Stimulated activated CD4-positive, alpha-beta T cell treated with anti-CD3 and anti-CD28 coated beads, Interleukin-1b, Interleukin-23, amount 100 ng/mL, for 4 hours (primary cell): ENCODE measurements at places on chromosomes 2 and 18.
A peak's percentile ranks its signal among the peaks of the same experiment; 100 is the strongest.

DNA sequence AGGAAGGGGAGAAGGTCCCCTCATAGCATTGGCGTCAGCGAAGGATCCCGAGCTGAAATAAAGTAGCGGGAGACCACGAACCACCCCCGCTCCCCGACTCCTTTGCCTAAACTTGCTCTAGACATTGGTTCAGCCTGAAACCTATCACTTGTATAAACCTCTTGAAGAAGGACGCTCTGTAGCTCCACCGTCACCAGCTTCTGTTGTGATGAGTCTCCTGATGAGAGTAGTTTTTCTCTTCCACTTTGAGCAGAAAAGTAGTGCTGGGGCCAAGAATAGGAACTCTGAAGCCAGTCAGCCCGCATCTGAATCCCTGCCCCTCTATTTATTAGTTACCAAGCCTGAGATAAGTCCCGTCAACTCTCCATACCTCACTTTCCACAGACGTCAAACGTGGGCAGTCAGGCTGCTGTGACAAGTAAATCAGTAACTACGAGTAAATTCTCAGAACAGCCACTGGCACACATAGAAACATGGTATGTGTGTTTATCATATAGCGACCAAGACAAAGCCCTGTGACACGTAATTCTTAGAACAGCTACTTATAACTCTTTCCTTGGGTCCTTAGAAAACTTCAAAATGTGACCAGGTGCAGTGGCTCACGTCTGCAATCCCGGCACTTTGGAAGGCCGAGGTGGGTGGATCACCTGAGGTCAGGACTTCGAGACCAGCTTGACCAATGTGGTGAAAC, 61.7 kb downstream of the CD226 start:
- DNase-seq = no peak

GRCh38 chr18:63142594-63143225, 176.9 kb downstream of the BCL2 start:
- DNase-seq = no peak

DNA sequence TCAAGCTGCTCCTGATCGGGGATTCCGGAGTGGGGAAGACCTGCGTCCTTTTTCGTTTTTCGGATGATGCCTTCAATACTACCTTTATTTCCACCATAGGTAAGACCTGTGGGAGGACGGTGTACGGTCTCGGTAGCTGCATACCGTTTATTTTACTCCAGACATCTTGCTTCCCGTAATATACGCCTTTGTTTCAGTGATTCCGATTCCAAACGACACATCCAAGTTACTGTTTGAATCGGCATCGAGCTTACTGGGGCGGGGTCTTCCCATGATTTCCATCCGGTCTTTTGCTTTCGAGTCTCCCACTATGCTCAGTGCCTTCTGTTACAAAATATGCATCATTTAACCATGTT, 731 bp downstream of the RAB10 start:
- DNase-seq = peak; percentile 4

- DNase-seq = no peak
Measured at GRCh38 chr2:152861349-152861942, 143.0 kb downstream of the ARL6IP6 start.

DNA sequence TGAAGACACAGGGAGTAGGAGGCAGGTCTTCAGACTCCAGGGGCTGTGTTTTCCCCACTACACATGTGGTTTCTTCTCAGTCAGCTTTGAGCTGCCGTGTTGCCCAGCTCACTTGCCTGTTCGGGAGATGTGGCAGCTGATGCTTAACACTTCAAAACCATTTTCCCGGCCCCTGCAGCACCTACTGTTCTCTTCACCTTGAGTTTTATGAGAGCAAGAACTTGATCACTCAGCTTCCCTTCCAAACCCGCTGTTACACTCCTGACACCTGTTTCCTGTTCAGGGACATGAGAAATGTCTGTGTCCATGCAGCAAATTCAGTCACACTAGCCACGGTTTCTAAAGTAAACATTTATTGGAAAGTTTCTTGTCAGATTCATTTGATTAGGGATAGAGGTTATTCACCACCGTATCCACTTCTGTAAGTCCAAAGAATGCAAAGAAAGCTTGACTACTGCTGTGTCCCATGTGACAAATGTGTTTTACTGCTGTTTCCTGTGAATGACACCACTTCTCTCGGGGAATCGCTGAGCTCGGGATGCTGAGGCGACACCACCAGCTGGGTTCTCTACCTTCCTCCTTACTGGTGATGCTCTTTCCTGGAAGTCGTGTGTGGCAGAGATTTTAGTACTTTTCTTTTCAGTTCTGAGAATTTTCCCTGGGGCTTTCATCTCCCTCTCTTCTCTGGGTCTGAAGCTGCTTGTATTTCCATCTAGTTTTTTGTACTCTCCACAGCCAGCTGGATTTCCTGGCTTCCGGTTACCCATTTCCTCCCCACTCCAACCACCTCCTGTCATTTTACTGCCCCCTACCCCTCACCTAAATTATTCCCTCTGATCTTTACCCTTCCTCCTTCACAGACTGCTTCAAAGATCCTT, 91.7 kb downstream of the KLF7 start:
- DNase-seq = peak; percentile 18

DNA sequence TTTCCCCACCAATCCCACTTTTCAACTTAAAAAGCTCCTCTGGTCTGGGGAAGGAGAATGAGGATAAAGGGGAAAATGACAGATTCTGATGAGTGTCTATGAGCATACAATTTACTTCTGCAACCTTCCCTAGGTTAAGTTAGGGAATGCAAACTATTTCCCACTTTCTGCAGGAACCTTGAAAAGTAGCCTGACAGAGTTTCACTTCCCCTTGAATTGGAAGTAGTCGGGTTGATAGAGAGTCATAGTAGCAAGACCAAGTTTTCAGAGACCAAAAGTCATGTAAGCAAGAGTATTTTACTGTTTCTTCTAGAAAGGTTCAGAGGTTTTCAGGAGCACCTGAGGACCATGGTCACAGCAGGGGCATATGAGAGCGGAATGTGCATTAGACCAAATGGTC, 815.1 kb downstream of the CPS1 start:
- DNase-seq = no peak

- no peak for DNase-seq
Measured at GRCh38 chr18:35413163-35413511, 36.0 kb upstream of the ZNF396 start.

GRCh38 chr2:165804719-165805118, 10.7 kb upstream of the GALNT3 start:
- DNase-seq = no peak

DNA sequence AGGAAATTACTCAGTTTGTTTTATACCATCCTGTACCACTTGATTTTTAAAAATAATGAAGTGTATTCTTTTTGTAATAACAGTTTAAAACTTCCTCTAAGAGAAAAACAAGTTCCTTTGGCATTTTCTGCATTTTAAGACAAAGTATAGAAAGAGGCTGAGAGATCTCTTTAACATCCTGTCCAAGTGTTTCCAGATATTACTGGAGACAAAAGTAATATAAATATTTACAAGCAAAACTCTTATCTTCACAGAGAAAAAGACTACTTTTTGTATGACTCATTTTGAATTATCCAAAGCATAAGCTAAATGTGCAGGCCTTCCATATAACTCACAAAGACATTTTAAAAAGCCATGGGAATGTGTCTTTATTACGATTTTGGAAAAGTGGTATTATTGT, 221.1 kb downstream of the RDH14 start:
- DNase-seq = no peak

DNA sequence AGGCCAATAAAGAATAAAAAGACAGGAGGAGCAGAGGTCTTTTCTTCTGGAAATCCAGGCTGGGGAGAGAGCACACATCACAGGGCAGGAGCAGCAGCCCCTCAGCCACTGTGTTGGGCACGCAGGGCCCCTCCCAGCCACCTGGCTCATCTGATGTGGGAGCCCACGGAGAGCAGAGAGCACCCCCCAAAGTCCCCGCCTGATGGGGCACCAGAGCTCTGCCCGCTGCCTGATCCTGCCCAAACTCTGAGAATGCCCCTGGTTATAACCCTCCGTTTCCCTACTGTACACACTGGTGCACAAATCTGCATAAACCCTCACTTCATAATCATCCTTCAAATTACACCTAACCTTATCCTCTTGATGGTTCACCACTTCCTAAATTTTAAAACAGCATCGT, 111.3 kb downstream of the HDAC4 start:
- DNase-seq = no peak

DNA sequence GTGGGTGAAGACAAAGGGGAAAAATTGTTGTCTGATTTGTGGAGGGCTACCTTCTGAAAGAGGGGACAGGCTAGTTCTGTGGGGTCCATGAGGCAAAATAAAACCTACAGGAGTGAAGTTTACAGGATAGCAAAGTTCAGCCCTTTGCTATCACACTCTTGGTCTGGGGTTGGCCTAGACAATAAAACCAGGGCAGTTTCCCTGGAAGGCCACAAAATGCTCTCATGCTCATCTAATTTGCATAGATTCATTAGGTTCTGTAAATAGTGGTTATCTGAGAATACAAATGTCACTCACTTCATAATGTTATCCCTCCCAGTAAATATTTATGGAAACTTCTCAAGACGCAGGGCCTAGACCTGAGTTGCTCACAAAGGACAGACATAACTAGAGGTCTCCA, 63.6 kb downstream of the INSIG2 start:
- DNase-seq = no peak

DNA sequence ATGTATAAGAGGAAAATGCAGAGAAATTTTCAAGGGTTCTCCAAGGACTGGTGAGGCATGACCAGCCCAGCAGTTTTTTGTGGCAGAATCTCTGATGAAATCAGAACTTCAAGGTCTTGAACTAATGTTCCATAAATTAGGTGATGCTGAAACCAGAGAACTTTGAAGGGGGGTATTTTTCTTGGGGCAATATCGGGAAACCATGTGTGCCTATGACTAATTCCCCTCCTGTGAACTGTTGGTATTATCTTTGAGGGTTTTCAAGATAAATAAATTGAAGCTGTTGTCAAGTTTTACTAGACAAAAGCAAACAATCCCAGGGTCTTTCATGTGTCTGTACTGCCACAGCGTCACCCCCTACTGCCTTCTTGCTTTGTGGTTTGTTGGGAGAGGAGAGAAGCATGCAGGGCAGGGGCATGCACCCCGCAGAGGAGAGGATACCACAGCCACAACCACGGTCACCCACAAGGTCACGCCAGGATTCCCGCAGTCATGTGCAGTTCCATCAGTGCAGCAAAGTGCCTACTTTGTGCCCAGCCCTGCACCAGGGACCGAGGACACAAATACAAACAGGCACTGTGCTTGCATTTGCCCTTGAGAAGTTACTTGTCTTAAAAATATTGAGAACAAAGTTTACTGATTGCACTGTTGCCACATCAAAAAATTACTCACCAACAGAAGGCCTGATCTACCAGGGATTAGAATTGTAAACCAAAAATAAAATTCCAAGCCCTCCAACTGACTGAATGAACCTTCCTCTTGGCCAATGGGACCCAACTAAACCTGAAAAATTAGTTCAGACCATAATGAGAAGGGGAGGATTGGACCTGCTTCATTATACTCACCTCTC, 413.3 kb upstream of the TRIB2 start:
- DNase-seq = no peak

DNA sequence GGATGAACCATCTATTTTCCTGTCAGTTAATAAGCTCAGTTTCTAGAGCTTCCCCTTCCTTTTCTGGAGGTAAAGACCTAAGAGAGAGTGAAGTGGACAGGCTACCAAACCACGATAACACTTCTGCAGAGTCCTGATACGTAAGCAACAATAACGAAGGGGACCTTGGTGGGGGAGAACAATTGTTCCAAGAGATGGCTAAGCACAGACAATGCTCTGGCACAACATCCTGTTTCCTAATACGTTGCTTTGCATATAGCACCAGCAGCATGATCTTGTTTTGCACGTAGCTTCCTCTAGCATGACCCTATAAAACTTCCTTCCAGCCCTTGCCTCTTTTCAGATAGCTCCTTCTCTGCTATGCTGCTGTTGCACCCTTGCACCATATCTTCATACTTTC, 247.3 kb downstream of the RAD51AP2 start:
- no peak for DNase-seq

DNA sequence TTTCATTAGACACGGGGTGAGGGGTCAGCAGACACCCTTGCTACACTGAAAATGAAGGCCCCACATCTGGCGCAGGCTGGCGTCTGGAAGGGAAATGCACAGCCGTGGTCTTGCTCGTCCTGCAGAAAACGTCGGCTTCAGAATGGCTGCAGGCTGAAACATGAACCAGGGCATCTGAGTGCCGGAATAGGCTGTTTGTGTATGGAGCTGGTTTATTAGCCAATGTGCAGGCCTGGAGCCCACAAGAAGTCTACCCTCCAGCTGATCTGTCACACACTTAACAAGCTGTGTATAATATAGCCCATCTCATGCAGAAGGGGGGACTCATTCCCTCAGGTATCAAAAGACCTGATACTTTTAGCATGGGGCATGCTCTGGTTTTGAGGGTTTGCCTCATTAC, 153.4 kb upstream of the SOX11 start:
- no peak for DNase-seq

DNA sequence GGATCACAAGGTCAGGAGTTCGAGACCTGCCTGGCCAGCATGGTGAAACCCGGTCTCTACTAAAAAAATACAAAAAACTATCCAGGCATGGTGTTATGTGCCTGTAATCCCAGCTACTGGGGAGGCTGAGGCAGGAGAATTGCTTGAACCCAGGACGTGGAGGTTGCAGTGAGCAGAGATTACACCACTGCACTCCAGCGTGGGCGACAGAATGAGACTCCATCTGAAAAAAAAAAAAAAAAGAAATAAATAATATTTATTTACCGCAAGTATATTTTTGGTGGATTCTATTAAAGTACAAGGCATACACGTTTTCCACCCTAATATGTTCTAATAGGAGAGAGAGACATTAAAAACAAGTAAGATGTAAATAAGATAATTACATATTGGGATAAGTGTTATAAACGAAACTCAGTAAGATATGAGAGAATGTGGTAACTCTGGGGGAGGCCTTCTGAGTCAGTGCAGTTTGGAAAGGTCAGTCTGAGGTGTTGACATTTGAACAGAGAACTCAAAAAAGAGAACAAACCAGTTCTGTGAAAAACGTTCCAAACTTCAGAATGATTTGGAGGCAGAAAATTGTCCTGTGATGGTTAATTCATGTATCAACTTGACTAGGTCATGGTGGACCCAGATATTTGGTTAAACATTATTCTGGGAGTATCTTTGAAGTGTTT, 8.8 kb upstream of the POLI start:
- DNase-seq = no peak

DNA sequence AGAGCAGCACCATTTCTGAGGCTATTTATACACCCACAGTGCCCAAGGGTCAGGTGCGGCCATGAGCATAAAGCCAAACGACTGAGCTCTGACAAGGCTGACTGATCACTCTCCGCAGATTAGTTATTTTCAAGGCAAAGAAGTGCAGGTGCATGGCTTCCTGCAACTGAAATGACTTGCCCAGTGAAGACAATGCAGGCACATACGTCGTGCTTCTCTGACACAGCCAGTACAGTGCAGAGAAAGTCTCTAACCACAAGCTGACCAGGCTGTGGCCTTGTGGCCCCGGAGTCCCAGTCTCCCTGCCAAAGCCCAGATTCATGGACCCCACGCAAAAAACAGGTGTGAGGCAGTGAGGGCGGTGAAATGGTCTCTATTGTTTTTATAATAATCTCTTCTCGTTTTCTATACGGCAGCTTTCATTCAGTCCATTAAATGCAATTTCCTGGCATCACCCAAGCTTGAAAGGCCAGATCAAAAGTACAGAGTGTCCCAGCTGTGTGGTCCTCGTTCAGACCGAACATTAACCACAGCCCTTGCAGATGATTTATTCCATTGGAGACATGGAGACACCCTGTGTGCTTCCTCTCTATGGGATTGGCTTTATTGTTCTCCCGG, 447.0 kb upstream of the ID2 start:
- no peak for DNase-seq
